ENCODE measurements at places on chromosomes 3 and 15. TPM values are rescaled to one million over a fixed set of nuclear protein-coding genes. Genes with fewer than 3 reads are reported as not detected.

- no peak for DNase-seq
Measured at GRCh38 chr15:90151989-90152645, 49.0 kb upstream of the SEMA4B start.

DNA sequence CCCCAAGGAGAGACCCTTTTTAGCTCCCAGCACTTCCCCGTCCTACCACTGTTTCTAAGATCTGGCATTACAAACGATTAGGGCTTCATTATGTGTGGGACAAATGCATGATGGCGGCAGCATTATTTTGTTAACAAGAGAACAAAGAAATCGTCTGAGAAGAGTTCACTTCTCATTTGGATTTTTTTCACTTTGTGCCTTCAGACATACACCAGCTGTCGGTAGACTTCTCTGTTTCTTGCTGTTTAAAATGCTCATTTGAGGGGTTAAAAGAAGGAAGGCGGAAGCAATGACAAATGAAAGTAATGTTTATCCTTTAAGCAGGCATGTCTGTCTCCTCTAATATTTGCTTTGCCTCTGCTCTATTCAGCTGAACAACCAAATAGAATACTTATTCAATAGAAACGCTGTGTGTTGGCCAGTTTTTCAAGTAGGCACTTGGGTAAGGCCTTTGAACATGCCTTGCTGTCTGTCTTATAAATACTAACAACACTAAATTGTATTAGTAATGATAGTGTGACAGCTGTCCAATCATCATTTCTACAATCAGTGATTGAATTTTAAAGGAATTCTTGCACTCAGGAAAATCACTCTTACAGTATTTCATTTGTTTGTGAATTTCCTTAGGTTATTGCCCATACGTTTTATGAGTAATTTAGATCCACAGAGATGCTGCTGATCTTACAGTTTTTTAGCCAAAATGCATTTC, 382.4 kb downstream of the IL5RA start:
- no peak for DNase-seq

GRCh38 chr3:130558366-130558765, 41.4 kb downstream of the COL6A6 start:
- DNase-seq = no peak

GRCh38 chr15:66293419-66294156, at the start of gene DIS3L:
DIS3L (plus strand) TSS chr15:66293568; CDS start chr15:66293597, 29 bp downstream.
- peak; percentile 75 for DNase-seq

Gene MUSTN1
- total RNA-seq = 2.8 TPM

Gene NPAP1
- not detected for total RNA-seq
